ENCODE measurements at places on chromosomes 2 and 18. TPM values are rescaled to one million over a fixed set of nuclear protein-coding genes. Genes with fewer than 3 reads are reported as not detected.

DNA sequence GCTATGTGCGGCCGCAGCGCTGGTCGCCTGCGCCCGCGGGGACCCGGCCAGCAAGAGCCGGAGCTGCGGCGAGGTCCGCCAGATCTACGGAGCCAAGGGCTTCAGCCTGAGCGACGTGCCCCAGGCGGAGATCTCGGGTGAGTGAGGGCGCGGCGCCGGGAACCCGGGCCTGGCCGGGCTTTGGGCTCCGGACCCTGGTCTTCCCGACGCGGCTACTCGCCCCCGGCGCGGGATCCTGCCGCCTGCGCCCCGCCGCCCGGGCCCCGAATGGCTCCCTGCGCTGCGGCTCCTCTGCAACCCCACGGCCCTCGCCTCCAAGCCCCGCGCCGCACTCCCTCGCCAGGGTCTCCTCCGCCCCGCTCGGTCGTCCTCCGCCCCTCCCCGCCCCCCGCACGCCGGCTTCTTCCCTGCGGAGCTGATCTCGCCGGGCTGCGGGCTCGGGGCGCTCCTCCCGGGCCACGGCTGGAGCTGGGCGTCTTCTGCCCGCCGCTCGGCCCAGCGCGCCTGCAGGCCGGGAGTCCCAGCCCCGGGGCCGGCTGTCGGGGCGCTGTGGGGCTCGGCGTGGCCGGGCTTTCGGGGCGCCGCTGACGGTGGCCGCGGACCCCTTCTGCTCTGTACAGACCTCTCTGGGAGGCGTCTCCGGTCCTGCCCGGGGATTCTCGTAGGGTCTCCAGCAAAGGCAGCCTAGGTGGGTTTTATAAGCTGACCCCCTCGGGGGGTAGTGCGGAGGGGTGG lies 652 bp downstream of the GPC1 start:
- H3K4me1 ChIP-seq: peaks cover 5% of the 10 kb centered on the region
- DNase-seq: no peak
- H3K27ac ChIP-seq: no peak overlapping the region
- no peak overlapping the region for H3K4me3 ChIP-seq
- peaks cover 11% of the 10 kb centered on the region for H3K27me3 ChIP-seq

GRCh38 chr2:9423922-9424272 lies 443 bp downstream of the CPSF3 start:
- DNase-seq: no peak
- peaks cover 12% of the 10 kb centered on the region for H3K27me3 ChIP-seq
- no peak overlapping the region for H3K4me3 ChIP-seq
- peaks cover 10% of the 10 kb centered on the region for H3K36me3 ChIP-seq
- no peak overlapping the region for H3K27ac ChIP-seq

DNA sequence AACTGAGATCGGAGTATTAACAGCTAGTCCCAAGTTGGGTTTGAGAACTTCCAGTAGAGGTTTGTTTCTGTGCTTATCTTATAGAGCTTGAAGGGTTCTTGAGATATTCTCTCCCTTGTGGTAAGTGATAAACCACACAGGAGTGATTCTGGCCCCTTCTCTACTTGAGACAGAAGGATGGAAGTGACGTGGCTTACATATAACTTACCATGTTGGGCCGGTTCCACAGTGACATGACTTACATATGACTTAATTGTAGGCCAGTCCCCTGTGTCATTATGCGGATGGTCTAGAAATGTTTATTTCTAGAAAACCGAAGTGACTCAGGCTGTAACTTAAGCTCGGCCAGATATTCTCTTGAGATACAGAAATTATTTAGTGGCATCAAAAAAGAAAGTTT lies 62.7 kb downstream of the TRAPPC12 start:
- H3K27ac ChIP-seq: no peak overlapping the region
- peaks cover 9% of the 10 kb centered on the region for H3K27me3 ChIP-seq
- no peak overlapping the region for H3K4me3 ChIP-seq
- peaks cover 50% of the 10 kb centered on the region for H3K4me1 ChIP-seq
- peaks cover 25% of the 10 kb centered on the region for H3K36me3 ChIP-seq

Gene DSG2
- total RNA-seq: 60.5 TPM
